Occipital lobe (tissue), 3 donors: ENCODE measurements at places on chromosomes 13 and 19. TPM values are rescaled to one million over a fixed set of nuclear protein-coding genes. Genes with fewer than 3 reads are reported as not detected.

Gene NLRP4
- under 0.01 TPM for total RNA-seq

Gene KLHL1
- 106 TPM for total RNA-seq

Gene RFX1
- total RNA-seq, result 1.7 TPM

Gene ZNF816
- 5.8 TPM for total RNA-seq

Gene CPT1C
- total RNA-seq, result 42.1 TPM

Gene CGB8
- total RNA-seq, result not detected

Gene APOC4
- total RNA-seq, result not detected

Gene KMT5C
- total RNA-seq, result 6.9 TPM

Gene TPTE2
- 0.16 TPM for total RNA-seq

Gene PSG5
- not detected for total RNA-seq

Gene GRIK5
- 20.0 TPM for total RNA-seq

Gene SLITRK5
- total RNA-seq, result 48.2 TPM

Gene ZNF560
- total RNA-seq, result 0.31 TPM

Gene AP1M2
- total RNA-seq, result not detected

Gene CEACAM1
- not detected for total RNA-seq

Gene ZNF536
- total RNA-seq, result 28.1 TPM

Gene LTBP4
- 18.9 TPM for total RNA-seq

Gene CRLF1
- total RNA-seq, result 0.94 TPM

Gene P2RY11
- 3.9 TPM for total RNA-seq

Gene IGFL4
- 1.6 TPM for total RNA-seq

Gene EXOC3L2
- not detected for total RNA-seq

Gene CNFN
- total RNA-seq, result not detected

Gene ZNF527
- total RNA-seq, result 26.8 TPM

Gene CBY2
- total RNA-seq, result not detected

Gene PSPN
- 3.6 TPM for total RNA-seq

Gene MUC16
- total RNA-seq, result not detected

Gene CLEC11A
- total RNA-seq, result 2.5 TPM

Gene TYROBP
- 3.1 TPM for total RNA-seq

Gene CACNA1A
- total RNA-seq, result 31.4 TPM

Gene GNG8
- total RNA-seq, result not detected

Gene FPR1
- total RNA-seq, result 6.7 TPM
